Activated CD8-positive, alpha-beta memory T cell treated with anti-CD3 and anti-CD28 coated beads for 36 hours (primary cell): ENCODE measurements at places on chromosomes 5 and 9. TPM values are rescaled to one million over a fixed set of nuclear protein-coding genes. Genes with fewer than 3 reads are reported as not detected.

PCDHGB3 gene
- total RNA-seq, result 0.17 TPM

VAV2 gene
- total RNA-seq, result 6.7 TPM

LVRN gene
- total RNA-seq, result not detected

FBP2 gene
- not detected for total RNA-seq

SIT1 gene
- 62.0 TPM for total RNA-seq

PCDHGB1 gene
- total RNA-seq, result not detected

GADD45G gene
- 3.2 TPM for total RNA-seq

SGTB gene
- total RNA-seq, result 12.3 TPM

HAVCR2 gene
- total RNA-seq, result 16.3 TPM

MLANA gene
- not detected for total RNA-seq

GCNT1 gene
- total RNA-seq, result 18.5 TPM

IL5 gene
- 17.6 TPM for total RNA-seq

IFNK gene
- total RNA-seq, result not detected

CDC20B gene
- total RNA-seq, result 0.21 TPM

SLC6A18 gene
- total RNA-seq, result not detected

FST gene
- total RNA-seq, result not detected

DNAH5 gene
- not detected for total RNA-seq

ADAMTSL2 gene
- total RNA-seq, result 0.04 TPM

CNTNAP3B gene
- not detected for total RNA-seq

CCL21 gene
- not detected for total RNA-seq

ALDOB gene
- total RNA-seq, result not detected

ARL14EPL gene
- not detected for total RNA-seq

ZNF189 gene
- 8.6 TPM for total RNA-seq
